Endothelial cell of umbilical vein (primary cell): ENCODE measurements at places on chromosomes 2 and 18. TPM values are rescaled to one million over a fixed set of nuclear protein-coding genes. Genes with fewer than 3 reads are reported as not detected.

DNA sequence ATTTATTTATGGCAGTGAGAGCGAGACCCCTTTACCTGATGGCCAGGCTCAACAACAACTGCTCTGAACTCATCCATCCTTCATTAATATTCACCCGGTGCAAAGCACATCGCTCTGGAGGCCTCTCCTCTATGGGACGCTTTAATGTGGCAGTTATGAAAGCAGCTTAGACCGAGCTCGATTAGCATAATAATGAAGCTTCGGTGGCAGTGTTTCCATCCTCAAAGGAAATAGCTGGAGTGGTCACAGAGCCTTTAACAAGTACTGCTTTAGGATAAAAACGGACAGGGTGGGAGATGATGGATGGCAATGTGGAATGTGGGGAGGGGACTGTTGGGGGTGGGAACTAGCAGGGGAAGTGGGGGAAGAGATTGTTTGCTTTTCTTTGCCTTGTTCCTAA lies 243.9 kb downstream of the SLC4A3 start:
- no peak for DNase-seq

Gene POTEI
- 0.10 TPM in 2 replicates for polyA plus RNA-seq

Gene GLI2
- 0.02 TPM in 1 of 2 replicates, not detected in the other for polyA plus RNA-seq

Gene SF3B6
- polyA plus RNA-seq = 91.9 and 150 TPM in 2 replicates

- DNase-seq = no peak
These were observed 155.7 kb downstream of the DTNB start for GRCh38 chr2:25517701-25518100.

Gene TMEM200C
- polyA plus RNA-seq = not detected in 2 replicates

DNA sequence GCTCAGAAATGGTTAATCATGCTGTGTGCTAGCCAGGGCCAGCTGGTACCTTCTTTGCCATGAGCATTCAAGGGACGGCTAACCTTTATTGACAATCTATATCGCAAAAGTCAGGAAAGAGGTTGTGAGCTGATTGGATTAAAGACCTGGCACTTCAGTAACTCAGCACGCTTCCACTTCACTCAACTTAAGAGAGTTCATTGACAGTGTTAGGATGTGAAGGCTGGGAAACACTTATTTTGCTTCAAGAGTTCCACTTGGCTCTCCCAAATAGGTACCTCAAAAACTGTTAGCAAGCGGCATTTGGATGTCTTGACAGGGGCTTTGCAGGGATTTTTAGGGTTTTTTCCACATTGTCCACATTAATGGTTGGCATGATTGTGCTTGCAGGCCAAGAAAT lies 25.1 kb upstream of the TXNDC2 start:
- DNase-seq = no peak

DNA sequence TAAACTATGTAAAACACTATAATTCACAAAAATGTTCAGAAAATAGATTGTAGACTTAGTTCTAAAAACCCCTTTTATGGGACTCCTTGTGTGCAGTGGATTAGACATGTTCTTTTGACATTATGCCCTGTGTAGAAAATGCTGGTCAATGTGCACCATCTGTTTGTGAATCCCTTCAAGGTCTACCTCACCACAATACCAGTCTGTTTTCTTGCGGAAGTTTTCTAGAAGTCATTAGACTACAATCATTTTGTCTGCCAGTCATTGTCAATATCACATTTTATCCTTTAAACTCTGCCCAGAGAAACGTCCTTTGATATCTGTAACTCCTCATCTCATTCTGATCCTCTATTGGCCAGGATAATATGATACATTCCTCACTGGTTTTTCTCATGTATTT lies 7.8 kb downstream of the ITGA4 start:
- no peak for DNase-seq

- DNase-seq = no peak
These were observed 158.4 kb downstream of the SP3 start for GRCh38 chr2:173806761-173807160.
